Stimulated activated CD4-positive, alpha-beta T cell treated with anti-CD3 and anti-CD28 coated beads, Interleukin-12 subunit alpha, Interleukin-12 subunit beta, amount 100 ng/mL, for 24 hours (primary cell): ENCODE measurements at places on chromosomes 13 and 19.

DNA sequence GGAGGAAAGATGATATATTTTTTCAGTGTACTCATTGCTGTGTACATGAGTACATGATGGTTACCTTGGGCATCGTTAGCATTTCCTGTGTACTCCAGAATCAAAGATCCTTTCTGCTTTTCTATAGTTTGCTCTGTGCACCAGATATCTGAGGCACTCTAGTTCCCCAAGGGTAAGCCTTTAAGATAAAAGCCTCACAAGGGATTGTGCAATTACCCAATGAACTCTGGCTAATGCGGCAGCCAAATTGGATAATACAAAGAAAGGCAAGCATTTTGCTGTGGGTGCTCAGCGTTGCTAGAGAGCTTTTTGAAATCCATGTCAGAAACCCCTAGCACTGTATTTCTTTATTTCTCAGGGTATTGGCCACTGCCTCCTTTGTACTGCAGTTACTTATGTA is 2.9 kb downstream of the CYSLTR2 start:
- DNase-seq, result no peak

GRCh38 chr13:112159575-112160547 is 92.9 kb downstream of the SOX1 start:
- DNase-seq, result no peak

- DNase-seq, result no peak
These were observed 5.2 kb upstream of the ZNF579 start for GRCh38 chr19:55585658-55586339.

DNA sequence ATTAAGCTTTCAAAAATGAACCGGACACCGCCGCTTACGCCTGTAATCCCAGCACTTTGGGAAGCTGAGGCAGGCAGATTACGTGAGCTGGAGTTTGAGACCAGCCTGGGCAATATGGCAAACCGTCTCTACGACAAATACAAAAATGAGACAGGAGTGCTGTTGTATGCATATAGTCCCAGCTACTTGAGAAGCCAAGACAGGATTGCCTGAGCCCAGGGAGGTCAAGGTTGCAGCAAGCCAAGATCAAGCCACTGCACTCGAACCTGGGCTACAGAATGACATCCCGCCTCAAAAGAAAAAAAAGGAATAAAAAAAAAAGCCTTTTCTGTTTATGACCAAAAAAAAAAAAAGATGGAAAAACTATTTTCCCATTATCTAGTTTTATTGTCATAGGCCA is 96.4 kb downstream of the RBM26 start:
- no peak for DNase-seq

DNA sequence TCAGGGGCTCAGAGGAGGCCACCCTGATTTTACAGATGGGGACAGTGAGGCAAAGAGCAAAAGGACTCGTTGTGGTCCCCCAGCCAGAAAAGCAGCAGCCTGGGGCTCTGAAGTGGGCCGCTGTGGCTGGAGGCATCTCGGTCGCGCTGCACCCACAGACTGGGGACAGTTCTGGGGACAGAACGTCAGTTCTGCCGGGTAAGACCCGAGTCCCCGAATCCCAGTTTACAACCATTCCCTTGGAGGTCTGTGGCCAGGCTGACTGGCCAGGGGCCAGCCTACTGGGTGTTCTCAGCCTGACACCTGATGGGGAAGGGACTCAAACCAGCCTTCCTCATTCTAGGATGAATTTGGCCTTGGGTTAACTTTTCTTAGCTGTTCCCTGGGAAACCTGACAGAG is 14.1 kb downstream of the SUGP1 start:
- DNase-seq, result no peak

- no peak for DNase-seq
These were observed 62.2 kb downstream of the CYSLTR2 start for GRCh38 chr13:48715977-48716376.

DNA sequence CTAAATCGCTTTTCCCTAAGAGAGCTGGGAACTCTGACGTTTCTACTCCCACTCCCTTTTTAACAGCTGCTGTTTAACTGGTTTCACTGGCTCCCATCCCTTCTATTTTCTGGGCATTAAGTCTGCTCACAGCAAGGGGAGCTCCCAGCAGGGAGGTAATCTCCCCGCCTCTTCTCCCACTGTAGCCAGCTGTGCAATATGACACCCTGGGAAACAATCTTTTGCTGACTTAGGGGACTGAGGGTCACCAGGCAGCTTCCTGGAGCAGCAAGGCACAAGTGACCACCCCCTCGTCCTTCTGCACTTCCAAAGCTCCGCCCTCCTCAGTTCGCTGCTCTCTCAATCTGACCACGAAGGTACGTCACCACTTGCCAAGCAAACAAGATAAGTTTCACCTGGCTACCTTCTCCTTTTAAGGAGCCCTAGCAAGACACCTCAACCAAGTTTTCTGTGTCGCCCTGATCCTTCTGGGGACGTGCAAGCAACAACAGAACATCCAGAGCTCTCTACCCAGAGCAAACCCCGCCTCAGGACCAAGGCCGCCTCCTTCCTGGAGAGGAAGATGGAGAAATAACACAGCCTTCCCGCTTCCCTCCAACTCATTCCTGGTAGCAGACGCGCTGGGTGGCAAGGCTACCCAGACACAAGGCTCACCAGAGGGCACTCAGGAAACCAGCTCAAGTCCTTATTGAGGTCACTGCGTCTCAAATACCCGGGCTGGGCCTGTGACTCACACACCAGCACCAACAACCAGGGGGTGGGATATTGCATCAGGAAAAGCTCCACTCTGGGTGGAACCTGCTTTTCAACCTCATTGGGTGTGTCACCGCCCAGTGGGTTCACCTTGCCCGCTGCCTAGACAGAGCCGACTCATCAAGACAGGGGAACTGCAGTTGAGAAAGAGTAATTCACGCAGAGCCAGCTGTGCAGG is 92.4 kb downstream of the STK24 start:
- peak; percentile 48 for DNase-seq

DNA sequence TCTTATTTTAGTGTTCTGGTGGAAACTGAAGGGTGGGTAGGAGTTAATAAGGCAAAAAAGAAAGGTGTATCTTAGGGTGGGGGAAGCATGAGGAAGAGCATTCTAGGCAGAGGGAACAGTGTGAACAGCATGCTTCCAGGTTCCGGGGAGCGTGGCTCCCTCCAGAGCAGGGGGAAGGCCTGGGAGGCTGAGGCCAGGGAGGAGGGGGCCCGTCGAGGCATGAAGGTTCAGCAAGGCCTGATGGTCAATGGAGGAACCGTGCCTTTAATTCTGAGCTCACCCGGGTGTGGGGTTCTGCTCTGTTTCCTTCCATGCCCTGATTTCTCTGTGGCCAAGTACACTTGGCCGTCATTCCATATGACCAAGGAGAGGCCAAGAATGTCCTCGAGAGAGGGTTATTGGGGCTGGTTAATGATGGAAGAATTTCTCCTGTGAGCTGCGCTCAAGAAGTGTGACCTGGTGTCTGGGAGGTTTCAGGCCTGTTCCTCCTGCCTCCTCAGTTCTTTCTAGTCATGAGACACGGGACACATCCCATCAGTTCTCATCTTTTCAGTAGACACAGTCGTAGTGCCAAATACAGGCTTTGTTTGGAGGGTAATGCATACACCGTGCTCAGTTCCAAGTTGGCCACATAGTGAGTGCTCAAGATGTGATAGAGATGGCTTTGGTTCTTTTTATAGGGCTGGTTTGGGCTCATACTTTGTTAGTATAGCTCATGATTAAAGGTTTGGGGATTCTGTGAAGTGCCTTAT is 73.6 kb downstream of the SIPA1L3 start:
- DNase-seq, result no peak

DNA sequence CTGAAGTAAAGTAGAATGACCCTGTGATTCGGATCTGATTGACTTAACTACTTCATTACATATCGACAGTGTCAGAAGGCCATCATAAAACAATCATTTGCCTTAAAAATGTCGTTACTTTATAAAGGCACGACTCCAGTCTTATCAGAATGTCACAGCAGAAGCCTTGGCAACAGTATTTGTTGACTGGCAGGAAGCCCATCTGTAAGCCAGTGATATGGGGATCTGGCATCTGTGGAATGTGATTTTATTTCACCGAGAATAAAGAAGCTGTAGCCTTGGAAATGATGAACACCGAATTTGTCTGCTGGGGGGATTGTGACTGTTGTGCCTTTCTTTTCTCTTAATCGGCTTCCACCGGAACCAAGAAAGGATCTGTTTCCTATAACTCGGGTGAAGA is 362.5 kb downstream of the TDRD3 start:
- DNase-seq, result no peak

DNA sequence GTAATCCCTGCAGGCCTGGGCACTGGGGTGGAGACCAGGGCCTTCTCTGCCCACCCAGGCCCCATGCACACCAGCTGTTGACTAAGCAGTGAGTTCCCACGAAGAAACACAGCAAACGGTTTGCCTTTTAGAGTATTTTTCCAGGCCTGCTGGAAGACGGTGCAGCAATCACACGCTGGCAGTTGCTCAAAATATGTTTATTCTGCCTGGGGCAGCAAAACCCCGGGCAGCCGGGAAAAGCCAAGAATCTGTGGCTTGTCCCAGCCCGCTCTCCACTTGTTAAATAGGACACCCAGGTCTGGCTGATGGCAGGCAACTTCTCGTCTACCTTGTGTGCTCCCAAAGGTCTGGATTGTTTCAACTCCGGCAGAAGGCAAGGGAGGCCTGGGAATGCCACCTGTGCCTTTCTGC is 40.8 kb downstream of the GGACT start:
- no peak for DNase-seq

GRCh38 chr13:90696254-90696653 is 651.2 kb upstream of the MIR17HG start:
- DNase-seq, result no peak

GRCh38 chr13:80235967-80236302 is 105.0 kb downstream of the SPRY2 start:
- no peak for DNase-seq

GRCh38 chr13:110119935-110120905 is 186.7 kb downstream of the COL4A1 start:
- no peak for DNase-seq

DNA sequence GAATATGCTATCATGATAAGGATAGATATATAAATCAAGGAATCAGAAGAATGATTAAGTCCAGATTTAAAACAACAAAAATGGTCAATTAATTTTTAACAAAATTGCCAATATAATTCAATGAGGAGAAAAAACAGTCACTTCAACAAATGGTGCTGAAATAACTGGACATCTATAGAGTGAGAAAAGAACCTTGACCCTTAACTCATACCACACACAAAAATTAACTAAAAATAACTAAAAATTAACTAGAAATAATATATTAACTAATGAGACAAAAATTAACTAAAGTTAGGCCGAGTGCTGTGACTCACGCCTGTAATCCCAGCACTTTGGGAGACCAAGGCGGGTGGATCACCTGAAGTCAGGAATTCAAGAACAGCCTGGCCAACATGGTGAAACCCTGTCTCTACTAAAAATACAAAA is 9.5 kb downstream of the LGALS7 start:
- DNase-seq, result no peak

DNA sequence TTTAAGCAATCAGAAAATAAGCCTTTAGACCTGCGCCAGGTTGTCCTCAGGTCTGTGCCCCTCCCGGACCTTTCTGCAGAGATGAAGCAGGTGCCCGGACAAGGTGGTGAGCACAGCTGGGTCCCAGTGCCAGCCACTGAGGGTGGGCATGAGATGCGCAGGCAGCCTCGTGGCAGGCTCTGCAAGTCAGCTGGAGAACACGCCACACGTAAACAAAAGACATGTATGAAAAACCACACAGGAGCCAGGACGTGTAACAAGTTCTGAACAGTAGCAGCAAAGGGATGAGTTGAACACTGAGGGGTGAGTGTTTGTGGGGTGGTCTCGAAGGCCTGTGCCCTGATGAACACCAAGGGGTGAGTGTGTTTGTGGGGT is 68.8 kb upstream of the MCF2L start:
- DNase-seq, result no peak

GRCh38 chr19:19262190-19263057 is 10.7 kb downstream of the TM6SF2 start:
- DNase-seq, result no peak

GRCh38 chr19:27740396-27740795 is 1472.6 kb downstream of the UQCRFS1 start:
- DNase-seq, result no peak

DNA sequence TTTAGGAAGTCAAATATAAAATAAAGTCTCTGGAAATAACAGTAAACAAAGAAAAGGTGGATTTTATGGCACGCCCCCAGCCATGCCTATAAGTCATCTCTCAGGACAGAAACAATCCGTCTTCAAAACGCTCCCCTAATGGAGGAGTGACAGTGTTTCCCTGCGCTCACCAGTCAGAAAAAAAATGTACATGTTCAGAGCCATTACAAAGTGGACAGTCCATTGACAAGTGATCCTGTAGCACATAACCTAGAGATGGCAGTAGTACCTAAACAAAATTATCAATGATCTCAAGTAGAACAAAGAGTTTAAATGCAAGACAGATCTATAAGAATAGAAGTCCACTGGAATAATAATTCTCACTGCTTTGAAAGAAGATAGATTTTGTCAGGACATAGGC is 891.7 kb upstream of the MIR17HG start:
- DNase-seq, result no peak

DNA sequence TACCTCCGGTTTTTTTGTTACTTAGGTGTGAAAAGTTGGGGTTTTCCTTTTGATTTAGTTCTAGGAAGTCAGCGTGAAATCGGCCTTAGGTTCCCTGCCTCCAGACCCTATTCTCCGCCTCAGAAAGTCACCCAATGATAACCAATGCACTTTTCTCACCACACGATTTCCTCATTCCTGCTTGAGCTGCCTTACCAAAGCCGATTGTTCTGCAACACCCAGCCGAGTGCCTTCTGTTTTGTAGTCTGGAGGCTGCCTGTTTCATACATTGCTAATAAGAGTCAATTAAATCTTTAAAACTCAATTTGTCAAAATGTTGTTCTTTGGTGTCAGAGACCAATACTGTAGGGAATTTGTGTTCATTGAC is 39.7 kb downstream of the GJA3 start:
- DNase-seq, result no peak

- no peak for DNase-seq
These were observed 28.4 kb downstream of the TMTC4 start for GRCh38 chr13:100646030-100646673.

GRCh38 chr19:38389101-38389925 is 816 bp downstream of the SPRED3 start:
- no peak for DNase-seq

DNA sequence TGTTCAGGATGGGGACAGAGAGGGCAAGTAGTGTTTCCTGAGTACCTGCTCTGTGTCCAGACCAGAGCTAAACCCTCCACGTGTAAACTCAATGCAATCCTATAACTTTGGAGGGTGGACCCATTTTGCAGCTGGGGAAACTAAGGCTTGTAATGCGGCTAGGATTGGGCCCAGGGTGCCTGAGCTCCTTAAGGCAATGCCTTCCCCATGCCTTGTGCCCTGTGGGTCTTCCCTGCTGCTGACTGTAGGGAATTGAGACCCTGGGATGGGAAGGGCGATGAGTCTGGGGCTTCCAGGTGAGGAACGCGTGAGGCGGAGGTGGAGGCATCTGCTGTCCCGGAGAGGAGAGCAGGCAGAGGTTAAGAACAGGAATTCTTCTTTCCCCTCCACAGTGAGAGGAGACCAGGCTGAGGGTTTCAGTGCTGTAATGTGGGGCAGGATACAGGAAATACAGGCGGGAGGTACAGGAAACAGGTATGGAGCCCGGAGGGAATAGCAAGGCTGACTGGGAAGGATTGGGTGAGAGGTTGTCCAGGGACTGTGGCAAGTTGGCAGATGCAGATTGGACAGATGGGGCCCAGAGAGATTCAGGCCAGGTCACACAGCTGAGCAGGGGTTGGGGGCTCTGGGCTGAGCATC is 19.2 kb downstream of the SLC27A1 start:
- no peak for DNase-seq
